ENCODE measurements at places on chromosomes 2 and 18.

GRCh38 chr18:76212960-76213359 is 282.1 kb downstream of the ZNF516 start:
- DNase-seq, result no peak

- DNase-seq, result no peak
Observed at GRCh38 chr18:34704074-34704473, 6.0 kb upstream of the DTNA start.

GRCh38 chr2:72824224-72824842 is 1.5 kb downstream of the EXOC6B start:
- DNase-seq, result no peak

- DNase-seq, result no peak
Observed at GRCh38 chr2:240217431-240218301, 77.2 kb upstream of the OTOS start.

GRCh38 chr18:30920351-30920750 is 122.2 kb downstream of the DSC3 start:
- DNase-seq, result no peak

DNA sequence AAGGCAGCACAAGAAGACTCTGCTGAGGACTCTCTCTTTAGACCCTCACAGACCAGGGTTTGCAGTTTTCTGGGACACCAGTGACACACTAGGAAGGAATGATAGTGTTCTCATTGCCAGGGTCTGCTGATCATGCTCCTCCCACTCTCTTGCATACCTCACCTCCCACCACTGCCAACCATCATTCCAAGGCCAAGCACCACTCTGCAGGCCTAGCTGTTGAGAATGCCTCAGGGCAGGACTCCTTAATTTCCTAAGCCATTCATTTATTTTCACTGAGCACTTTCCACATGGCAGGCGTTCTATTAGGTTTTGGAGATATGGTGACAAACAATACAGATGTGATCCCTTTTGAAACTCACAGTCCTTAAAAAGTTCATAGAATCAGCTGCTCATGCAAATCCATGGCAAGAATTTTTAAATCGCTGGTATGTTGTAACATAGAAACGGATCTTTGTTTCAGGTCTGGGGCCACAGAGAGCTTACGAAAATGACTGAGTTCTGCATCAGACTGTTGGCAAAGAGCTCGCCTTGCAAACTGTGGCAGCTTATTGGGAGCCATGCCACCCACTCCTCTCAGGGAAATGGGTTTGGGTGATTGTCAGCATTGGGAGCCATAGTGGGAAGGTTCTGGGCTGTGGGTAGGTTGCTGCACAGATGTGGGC is 78.5 kb downstream of the XDH start:
- DNase-seq, result no peak

DNA sequence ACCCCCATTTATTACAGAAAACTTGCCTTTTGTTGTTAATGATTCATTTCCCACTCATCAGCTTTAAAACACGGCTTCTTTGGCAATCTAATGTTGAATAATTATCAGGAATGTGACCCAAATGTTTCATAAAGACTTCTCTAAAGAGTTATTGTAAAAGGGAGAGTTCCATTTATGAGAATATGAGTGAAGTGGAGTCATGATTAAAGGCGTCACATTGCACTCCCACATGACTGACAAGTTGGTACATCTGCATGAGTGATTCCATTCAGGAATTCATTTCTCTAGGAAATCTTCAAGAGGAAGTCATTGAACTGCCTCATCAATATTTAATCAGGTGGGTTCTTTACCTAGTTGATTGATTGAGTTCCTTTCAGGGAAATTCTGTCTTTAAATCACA is 184.8 kb downstream of the LNPK start:
- DNase-seq, result no peak

- no peak for DNase-seq
Observed at GRCh38 chr2:7999683-8000476, 682.0 kb upstream of the ID2 start.

- DNase-seq, result peak; percentile 7
Observed at GRCh38 chr2:15636972-15637785, 45.5 kb downstream of the DDX1 start.

GRCh38 chr2:68256093-68256450 is 3.7 kb upstream of the PPP3R1 start:
- no peak for DNase-seq

GRCh38 chr2:158610059-158610458 is 153.3 kb downstream of the PKP4 start:
- no peak for DNase-seq

- DNase-seq, result peak; percentile 40
Observed at GRCh38 chr2:62456721-62457539, 49.1 kb downstream of the TMEM17 start.

DNA sequence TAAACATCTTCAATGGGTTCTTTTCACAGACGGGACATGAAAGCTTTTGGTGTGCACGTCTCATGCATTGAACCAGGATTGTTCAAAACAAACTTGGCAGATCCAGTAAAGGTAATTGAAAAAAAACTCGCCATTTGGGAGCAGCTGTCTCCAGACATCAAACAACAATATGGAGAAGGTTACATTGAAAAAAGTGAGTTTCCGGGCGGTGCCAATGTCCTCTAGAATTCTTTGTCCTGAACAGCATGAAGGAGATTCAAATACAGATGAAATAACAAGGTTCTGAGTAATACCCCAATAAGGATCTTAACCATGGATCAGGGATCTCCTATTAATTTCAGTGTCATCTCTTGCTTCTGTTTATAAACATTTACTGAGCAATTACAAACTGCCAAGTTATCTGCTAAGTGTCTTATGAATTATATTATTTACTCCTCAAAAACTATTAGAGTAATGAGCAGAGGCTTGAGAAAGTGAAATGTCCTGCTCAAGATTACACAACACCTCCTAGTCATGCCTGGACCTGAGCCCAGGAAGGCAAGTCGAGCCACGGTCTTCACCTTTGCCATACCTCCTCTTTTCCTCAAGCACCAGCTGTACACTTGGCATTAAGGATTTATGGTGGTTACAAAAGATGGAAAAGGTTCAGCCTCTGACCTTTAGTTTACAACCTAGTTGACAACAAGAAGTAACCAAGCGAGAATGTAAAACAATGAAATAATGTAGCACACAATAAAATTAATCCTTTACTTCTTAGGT is 22.6 kb downstream of the DHRS9 start:
- no peak for DNase-seq

GRCh38 chr2:106189325-106189724 is 4.8 kb downstream of the UXS1 start:
- no peak for DNase-seq

- no peak for DNase-seq
Observed at GRCh38 chr2:15031745-15032240, 399.3 kb downstream of the LRATD1 start.

- no peak for DNase-seq
Observed at GRCh38 chr2:181158427-181158826, 178.0 kb downstream of the UBE2E3 start.

GRCh38 chr2:216789081-216789480 is 70.8 kb downstream of the TNP1 start:
- DNase-seq, result no peak

DNA sequence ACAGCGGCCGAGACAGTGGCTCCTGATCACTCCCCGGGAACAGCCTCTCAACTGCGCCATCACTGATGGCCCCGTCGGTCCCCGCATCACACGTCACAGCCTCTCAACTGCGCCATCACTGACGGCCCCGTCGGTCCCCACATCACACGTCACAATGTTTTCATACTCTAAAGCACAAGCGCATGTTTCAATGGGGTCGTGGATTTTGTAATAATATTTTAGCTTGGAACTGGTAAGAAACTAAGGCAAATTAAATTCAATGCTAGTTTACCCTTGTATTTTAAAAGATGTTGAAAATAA is 44.2 kb upstream of the CTDP1 start:
- no peak for DNase-seq

DNA sequence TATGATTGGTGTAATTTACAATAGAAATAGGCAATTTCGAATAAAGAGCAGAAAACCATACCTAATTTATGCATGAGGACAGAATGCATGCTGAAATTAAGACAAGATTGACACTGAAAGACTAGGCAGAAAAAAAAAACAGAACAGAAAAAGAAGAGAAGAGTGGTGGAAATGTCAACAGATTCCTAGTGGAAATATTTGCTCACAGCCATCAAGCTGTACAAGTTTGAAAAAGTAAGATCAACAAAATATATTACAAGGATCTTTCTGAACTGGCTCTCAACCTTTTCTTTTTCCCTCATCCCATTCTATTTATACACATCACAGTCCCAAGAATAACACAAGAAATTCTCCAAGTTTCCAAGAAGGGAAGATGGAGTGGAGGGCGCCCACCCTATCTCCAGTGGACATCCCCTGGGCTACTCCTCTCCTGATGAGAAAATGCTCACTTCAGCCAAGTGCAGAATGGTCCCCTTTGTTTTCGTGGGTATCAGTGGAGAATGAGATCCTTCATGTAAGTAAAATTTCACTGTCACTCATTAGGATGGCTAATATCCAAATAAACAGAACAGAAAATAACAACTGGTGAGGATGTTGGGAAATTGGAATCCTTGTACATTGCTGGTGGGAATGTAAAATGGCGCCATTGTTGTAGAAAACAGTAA is 51.0 kb upstream of the ZNF532 start:
- DNase-seq, result no peak

Data from stimulated activated CD8-positive, alpha-beta memory T cell treated with anti-CD3 and anti-CD28 coated beads, Interleukin-7, amount 100 ng/mL, for 24 hours (primary cell).